ENCODE measurements at places on chromosomes 4 and X. TPM values are rescaled to one million over a fixed set of nuclear protein-coding genes. Genes with fewer than 3 reads are reported as not detected.

- no peak for DNase-seq
Observed at GRCh38 chr4:85496126-85496849, 21.3 kb downstream of the ARHGAP24 start.

DNA sequence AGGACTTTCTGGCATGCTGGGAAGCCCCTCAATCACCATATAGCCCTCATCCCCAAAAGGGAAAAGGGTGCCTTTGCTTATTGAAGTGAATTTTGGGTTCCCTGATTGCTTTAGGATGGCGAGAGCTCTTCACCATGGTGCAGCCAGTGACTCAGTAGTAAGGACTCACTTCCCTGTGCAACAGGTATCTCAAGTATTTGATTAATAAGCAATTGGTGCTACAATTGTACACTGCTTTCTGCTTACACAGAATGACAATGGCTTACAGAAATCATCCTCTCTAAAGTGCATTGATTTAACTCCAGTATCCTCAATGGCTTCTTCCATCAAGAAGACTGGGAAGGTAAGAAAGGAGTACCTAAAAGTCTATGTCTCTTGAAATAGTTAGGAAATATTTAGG lies 143.7 kb upstream of the SMIM10 start:
- DNase-seq: no peak

- no peak for DNase-seq
Observed at GRCh38 chr4:8398347-8398746, 42.2 kb downstream of the ACOX3 start.

GRCh38 chr4:95572304-95572991 lies 23.7 kb upstream of the UNC5C start:
- no peak for DNase-seq

GRCh38 chr4:73576381-73576780 lies 43.9 kb downstream of the RASSF6 start:
- DNase-seq: no peak

ASB12 gene
- not detected for total RNA-seq
